CD4-positive, alpha-beta T cell treated with Interleukin-1 beta for 1 hour (primary cell): ENCODE measurements at places on chromosomes 13 and 19.

DNA sequence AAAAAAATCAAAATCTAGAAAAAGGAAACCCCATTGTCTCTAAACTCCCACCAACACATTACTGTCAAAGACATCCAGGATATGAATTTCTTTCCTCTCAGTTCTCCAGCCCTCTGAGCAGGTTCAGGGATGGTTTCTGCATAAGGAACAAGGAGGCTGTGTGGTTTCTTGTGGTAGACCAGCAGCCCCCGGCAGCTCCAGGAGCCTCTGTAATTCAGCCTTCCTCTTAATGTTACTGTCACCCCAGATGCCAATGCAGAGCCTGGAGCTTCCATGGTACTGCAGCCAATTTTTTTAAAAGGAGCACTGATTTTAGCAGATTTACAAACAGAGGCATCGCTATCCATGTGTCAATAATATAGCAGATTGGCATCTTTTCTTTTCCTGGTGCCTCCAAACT is 100.6 kb upstream of the FAM216B start:
- no peak for DNase-seq

GRCh38 chr13:61960981-61961380 is 545.3 kb upstream of the PCDH20 start:
- no peak for DNase-seq

DNA sequence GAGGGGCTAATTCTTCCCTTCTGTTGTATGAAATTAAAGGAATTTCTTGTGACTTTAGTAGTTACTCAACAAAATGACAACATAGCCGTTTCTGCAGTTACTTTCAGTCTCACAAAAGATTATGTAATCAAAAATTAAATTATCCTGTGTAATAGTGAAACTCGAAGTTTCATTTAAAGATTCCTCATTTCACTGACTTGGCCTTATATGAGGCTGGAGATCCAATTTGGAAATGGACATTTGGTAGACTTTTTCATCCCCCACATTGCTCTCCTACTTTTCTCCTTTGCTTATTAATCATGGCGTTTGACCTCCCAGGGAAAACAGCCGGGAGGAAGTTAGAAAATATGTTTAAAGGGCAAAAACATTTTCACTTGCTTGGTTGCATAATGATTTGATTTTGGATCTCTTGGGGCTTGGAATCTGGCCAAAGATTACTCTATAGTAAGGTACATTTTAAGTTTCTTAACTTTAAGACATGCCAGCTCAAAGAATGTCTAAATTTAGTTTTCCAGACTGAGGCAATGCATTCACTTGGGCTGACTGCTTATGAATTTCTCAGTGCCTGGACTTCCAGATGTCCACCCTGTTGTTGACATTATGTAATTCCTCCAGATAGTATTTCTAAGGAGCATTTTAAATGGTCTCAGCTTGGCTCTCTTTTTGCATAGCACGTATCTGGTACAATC is 1364.9 kb upstream of the MIR17HG start:
- DNase-seq = no peak

DNA sequence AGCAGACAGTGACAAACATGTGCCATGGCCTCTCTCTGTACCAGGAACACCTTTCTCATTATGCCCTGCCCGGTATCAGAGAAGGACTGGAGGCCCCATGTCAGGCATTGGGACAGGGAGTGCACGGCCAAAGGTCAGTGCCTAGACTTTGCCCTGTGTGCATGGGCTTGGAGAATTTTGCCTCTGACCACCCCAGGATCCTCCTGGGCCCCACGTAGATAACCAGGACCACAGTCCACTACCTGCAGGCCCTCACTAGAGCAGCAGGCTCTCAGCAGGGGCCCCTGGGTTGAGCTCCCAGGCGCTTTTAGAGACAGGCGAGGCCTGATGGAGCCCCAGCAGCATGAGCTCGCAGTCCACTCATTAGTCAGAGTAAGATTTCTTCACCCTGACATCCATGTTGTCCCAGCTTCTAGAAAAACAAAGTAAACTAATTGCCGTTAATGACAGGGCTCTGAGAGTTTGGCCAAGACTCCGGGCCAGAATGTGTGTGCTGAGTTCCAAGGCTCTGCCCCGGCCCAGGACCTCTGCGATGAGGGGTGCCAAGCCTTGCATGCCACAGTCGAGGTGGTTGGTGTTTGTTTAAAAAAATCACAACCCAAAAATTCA is 42.7 kb downstream of the CAPN12 start:
- no peak for DNase-seq

- DNase-seq = peak; percentile 40
Observed at GRCh38 chr19:10861103-10861651, 10.2 kb upstream of the CARM1 start.

DNA sequence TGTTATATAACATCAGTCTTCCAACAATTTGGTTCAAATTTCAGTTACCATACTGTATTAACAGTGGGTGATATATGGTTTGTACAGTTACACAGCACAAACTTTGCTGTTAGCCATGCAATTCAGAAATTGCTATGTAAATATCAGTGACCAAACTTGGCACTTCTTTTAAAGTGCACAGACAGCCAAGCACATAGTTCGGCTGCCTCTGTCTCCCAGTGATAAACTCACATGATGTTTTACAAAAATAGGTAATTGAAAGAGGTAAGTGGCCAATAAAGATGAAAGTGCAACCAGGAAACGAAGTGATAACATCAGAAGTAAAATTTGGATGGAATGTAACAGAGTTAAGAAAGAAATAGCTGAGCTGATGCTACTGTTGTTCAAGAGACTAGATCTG is 143.9 kb downstream of the PCDH9 start:
- DNase-seq = no peak
